Brain pericyte (primary cell): ENCODE measurements at places on chromosomes 5 and 9.
A peak's percentile ranks its signal among the peaks of the same experiment; 100 is the strongest.

DNA sequence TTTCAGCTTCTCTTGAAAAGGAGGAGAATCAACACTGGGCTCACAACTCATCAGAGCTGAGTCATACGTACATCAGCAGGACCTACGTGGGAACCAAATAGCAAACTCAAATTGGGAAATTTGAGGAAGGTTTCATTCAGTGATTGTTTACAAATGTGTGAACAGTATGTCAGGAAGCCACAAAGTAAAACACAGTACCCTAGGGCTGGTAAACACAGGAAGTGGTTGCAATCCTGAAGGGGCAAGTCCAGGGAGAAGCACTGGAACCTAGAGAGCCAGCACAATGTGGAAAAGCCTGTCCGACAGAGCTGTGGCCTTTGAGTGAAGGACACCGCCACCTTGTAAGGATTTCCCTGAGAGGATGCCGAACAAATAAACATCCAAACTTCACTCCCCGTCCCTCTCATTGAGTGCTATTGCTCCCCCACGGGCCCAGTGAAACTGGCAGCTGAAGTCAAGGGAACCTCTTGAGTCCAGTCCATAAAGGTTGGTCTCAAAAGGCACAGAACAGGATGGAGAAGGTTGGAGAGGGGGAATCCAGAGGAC lies 26.7 kb upstream of the RICTOR start:
- peak; percentile 82 for DNase-seq

DNA sequence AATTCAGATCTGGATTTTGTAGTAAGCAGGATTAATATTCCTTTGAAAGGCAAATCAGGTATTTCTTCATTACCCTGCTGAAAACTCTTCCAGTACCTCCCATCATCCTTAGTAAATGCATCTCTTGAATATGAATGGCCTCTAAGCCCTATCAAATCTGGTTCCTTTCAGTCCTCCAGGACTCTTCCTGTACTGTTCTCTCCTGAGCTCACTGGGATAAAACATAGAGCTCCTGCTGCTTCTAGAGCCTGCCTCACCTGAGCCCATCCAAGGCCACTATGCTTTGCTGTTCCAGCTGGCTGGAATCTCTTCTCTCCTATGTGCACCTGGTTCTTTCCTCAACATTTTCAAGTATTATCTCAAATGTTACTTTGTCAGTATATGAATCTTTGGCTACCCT lies 803.3 kb upstream of the CTNND2 start:
- DNase-seq, result no peak

DNA sequence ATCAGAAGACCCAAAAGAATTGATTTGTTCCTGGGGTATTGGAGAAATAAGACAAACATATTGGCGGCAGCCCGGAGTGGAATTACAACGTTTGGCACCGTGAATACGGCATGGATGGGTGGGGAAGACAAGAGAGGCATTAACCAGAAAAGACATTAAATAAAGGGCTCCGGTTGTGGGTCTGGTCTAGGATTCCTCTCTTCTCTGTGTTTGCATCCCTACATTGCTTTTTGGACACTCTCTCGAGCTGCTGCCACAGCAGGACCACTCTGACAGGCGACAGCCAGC lies 138.7 kb upstream of the PALM2AKAP2 start:
- DNase-seq, result no peak

DNA sequence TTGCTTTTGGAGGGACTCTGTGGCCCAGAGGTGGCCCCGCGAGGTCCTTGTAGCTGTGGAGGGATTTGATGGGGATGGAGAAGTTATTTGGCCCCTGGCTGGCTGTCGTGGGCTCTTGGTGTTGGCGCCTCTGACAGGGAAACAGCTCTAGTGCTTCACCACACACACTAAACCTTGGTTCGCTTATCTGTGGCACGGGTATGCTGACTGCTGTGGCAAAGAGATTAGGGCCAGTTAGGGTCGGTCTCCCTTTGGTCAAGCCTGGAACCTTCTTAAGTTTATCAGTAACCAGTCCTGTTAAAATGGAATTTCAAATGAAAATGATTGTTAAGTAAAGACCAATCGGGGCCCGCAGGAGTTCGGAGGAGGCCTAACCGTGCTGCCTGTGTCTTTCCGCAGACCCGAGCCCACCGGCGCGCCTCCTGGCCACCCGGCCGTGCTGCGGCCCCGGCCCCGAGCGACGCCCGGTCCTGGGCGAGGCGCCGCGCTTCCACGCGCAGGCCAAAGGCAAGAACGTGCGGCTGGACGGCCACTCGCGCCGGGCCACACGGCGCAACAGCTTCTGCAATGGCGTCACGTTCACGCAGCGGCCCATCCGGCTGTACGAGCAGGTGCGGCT lies 28.4 kb downstream of the NEURL1B start:
- no peak for DNase-seq

DNA sequence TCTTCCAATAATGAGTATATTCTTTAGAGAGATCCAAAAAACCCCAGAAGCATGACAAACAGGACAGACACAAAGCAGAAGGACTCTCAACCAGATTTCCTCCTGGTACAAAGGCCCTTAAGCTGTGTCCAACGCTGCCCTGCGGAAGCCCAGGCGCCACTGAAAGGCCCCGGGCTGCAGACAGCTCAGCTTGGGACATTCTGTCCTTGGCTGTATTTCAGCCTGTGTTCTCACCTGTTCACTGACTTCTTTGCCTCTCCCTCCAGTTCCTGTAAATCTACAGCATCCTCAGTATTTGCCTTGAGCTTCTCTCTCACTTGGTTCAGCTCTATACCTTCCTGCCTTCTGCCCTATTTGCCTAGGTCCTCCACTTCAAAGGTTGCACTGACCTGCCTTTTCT lies 96.5 kb downstream of the SH3TC2 start:
- no peak for DNase-seq

GRCh38 chr9:137256856-137257255 lies 1.7 kb downstream of the NELFB start:
- DNase-seq, result no peak

GRCh38 chr5:104266161-104266560 lies 703.6 kb upstream of the NUDT12 start:
- DNase-seq, result no peak

DNA sequence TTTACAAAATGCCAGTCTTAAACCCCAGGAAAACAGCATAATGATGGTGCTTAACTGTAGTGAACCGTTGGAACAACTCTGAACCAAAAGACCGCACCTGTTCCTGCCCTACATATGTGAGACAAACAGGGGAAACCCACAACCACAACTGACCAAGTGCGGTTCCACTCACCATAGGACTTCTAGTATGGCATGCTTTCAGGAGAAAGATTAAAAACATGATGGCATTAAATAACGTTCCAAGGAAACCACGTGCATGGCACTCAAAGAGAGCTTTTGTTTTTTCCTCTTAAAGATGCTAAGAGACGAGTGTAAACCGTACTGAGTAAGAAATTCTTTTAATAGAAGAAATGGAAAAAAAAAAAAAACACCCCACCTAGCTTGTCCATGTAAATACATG lies 119.8 kb downstream of the SSBP2 start:
- DNase-seq, result no peak

DNA sequence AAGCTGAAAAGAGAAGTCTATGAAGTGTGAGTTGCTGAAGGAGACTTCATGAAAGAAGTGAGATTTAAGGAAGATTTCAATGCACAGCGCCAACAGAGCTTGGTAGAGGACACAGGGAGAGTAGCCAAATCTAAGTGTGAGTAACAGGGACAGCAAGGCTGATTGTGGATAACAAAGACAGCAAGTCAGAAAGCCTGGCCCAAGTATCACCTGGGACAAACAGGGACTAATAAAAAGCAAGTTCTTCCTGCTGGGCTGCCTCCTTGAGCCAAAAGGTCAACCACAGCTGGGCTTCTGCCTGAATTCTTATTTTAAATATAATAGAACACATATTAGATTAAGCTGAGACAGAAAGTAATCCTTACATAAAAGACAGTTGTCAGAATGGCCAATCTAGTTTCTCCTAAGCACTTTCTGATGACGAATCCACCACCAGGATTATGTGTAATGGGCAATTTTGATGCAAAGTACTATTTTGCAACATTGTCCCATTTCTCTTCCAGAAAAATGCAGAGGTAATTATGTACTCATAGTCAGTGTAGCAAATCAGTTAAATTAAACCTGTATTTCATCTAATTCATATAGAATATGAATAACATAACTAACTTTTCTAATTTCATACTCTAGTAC lies 73.8 kb downstream of the MAPKAP1 start:
- DNase-seq, result no peak

DNA sequence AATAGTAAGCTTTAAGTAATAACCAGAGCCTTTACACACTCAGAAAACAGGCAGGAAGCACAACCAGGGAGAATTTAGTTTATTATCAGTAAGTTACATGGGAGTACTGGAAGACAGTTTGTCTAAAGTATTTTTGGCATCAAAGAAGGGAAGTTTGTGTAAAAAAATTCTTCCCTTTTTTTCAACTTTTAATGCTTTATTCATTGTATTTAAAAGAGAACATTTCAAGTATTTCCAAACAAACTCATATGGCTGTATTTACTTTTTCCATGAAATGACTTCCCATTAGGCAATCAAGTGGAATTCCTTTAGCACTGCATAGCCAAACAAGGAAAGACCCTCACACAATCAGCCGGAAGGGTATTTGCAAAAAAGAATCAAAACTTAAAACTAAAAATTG lies 26.7 kb downstream of the RNF145 start:
- DNase-seq, result no peak

DNA sequence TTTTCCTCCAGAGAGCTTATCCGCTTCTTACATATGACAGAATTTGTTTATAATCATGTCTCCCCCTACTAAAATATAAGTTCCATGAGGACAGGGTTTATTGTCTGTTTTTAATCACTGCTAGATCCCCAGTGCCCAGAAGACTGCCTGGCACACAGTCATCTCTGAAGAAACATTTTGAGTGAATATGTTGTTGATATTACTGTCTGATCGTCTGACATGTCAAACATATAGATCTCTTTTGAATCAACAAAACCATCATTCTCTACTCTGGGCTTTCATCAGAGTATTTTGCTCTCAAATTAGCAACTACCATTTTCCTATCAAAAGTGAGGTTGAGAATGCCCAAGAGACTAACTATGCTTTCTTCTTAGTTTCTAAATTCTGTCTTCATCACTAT lies 67.3 kb upstream of the SHISAL2B start:
- no peak for DNase-seq

DNA sequence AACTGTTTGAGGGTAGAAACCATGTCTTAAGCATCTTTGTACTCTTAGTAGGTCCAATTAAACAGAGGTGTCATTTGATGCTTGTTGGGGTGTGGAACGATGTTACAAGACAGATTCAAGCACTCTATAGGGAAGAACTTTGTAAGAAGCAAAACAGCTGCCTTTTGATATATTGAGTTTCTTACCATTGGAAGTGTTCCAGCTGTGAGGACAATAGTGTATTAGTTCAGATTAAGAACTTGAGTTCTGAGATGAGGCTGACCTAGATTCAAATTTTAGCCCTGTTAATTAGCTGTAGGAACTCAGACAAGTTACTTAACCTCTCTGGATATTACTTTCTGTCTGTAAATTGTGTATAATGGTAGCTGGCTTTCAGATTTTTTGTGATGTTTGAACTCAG lies 19.6 kb upstream of the ZNF462 start:
- DNase-seq, result no peak

DNA sequence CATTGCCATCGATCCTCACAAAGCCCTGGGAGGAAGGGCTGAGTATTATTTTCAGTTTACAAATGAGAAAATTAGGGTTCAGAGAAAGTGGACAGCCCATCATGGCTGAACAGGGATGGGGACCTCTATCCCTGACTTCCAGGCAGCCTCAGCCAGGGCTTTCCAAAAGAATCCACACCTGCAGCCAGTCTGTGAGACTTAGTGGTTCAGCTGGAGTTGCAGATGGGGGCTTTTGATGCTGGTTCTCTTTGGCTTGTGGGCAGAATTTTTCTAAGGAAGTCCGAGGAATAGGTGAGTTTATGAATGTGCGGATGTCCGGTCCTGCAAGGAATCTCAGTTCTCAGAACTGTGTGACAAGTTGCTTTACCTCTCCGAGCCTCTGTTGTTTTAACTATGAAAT lies 138.1 kb downstream of the RGS3 start:
- no peak for DNase-seq

- DNase-seq, result no peak
Observed at GRCh38 chr5:172171118-172171517, 16.9 kb downstream of the STK10 start.

GRCh38 chr9:109186857-109187520 lies 19.9 kb upstream of the FRRS1L start:
- no peak for DNase-seq

DNA sequence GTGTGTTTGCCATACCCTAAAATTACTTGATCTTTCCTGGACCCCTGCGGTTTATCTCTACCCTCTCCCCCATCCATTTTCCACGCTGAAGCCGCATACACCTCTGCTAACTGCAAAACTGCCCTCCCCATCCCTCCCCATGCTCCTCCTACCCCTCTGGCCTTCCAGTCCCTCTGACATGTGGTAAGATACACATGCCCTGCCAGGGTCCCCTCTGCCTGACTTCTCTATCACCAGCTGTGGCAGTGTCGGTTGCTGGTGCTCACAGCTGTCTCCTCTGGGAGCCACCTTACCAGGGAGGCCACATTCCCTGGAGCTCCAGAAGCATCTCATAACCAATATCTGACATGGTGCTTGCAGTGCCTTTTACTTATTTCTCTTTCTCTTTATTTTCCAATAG lies 58.9 kb upstream of the COL15A1 start:
- no peak for DNase-seq

DNA sequence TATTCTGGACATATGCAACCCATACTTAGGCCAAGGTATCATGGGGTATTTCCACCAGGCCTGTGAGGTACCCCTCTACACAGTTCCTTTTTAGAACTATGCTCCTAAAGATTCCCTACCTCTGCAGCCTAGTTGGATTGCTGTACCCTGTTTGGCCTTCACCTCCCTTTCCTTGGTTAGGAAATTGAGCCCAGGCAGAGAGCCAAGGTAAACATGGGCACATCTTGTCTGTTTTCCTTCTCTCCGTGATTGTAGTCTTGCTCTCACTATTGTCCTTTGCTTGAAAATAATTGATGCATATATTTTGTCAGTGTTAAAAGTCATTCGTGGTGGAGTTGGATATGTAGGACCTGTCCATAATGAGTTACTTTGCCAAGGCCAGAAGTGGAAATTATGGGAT lies 26.7 kb downstream of the BDP1 start:
- DNase-seq, result peak; percentile 47

DNA sequence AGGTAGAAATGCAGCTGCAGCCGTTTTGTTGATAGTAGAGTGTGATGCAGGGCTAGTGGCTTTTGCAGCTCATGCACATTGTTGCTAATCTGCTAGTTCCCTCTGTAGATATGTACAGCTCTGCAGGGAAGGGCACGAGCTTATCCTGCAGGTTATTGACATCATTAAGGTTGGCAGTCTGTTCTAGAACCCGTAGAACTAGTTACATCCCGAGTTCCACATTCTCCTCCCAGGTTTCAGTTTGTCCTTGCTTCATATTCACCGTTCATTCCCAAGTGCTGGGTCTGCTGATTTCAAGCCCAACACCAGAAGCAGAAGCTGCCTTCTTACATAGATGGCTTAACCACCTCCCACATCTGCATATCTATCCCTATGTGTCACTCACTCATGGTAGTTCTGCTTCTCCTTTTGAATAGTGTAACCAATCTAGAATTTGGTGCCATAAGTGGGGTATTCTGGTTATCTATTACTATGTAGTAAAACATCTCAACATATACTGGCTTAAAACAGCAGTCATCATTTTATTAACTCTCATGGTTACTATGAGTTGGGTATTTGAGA lies 38.1 kb downstream of the CRHBP start:
- DNase-seq, result no peak
